ENCODE measurements at places on chromosomes 7 and 10.

DNA sequence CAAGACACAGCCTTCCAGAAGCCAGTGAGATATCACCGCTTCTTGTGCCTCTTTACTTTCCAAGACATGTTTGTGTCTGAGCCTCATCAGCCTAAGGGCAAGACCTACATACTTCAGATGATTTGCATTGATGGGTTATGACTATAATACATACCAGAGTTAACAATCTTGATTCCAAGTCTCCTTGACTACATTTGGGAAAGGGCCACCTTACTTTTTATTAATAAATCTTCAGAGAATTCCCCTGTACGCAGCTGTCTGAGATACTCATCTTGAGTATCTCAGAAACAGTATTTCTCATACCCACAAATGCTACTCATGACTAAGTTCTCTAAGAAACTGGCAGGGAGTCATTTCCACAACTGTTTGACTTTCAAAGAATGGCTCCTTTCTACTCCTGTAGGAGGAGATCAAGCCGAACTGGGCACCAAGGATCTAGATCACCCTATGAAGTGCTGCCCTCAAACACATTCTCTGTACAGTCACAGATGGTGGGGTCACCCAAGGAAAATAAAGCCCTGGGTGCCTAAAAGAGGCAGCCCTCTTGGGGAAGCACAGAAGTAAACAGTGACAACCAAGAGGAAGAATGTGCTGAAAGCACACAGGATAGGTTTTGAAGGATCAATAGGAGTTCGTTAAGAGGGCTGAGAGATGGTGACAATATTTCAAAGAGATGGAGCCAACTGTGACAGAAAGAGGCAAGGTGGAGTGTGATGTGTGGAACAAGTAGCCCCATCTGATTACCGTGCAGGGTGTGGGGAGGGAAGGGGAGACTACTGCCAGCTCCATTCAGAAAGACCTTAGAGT lies 138.9 kb downstream of the JAZF1 start:
- ATAC-seq: peak; percentile 29

DNA sequence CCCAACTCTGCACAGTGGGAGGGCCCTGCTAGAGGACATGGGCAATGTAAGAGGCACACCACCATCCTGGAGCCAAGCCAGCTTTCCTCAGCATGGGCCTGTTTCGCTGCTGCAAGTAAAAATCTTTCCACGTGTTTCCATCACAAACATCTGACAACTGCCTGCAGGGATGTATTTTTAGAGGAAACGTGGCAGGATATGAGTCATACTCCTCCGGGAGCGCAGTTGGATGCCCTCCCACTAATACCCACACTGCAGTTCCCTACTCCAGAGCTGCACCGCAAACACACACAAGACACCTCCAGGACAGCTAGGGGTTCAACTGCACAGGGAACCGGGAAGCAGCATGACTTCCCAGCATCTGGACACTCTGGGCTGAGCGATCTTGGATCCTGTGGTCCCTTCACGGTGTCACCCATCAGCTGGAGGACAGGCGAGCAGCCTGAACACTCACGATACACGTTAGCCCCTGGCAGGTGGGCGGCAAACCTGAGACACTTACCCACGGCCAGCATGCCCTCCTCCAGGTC lies 26.1 kb downstream of the PLAC9 start:
- peak; percentile 90 for ATAC-seq

DNA sequence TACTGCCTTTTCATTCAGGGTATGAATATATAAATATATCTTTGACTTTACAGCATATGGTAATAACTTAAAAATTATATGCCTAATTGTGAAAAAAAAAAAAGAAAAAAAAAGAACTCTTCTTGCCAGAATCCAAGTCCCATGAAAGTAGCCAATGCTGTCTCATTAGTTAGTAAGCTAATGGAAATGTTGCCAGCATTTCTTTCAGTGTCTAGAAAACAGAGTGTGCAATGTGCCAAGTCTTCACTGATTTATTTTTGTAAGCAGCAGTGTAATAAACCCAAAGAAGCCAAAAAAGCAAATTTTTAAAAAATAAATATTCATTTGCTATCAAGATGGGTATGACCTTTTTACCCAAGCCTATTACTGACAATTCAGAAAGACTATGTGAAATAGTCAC lies 31.1 kb upstream of the LRRN3 start:
- ATAC-seq: no peak

DNA sequence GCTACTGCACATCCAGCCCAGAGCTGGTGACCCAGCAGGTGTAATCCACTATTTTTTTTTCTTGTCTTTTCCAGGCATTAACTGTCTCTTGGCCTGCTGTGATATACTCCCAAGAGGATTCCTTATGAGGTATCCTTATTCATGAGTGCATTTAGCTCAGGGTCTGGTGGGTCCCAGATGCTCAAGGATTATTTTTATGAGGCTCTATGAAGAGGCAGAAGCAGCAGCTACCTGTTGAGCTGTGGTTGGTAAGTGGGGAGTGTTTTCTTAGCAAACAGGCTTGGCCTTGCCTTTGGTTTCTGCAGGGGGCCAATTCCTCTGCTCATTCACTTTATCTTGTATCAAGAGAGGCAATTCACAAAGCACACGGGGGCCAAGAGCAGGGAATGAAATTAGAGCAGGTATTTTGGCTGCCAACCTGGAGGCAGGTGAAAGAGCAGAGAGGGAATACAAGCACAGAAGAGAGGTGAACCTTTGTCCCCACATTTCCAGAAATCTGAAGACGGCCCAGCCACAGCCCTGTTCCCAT lies 221.6 kb downstream of the TMEM178B start:
- no peak for ATAC-seq
